A549 treated with Hydrocortisone at 1 μM for 4 hours (cell line): ENCODE measurements at places on chromosomes 2 and 18. TPM values are rescaled to one million over a fixed set of nuclear protein-coding genes. Genes with fewer than 3 reads are reported as not detected.

The RNF125 gene
- 0.21 to 0.32 TPM (median 0.23 TPM) in 5 replicates for total RNA-seq

The NCKAP1 gene
- total RNA-seq: 87.8 to 113 TPM (median 105 TPM) in 5 replicates

The HTR2B gene
- 0.06 to 0.07 TPM in 2 of 5 replicates, not detected in the others for total RNA-seq

The RBM44 gene
- total RNA-seq: 0.16 to 0.30 TPM (median 0.21 TPM) in 5 replicates

The NPHP1 gene
- 5.9 to 8.1 TPM (median 7.0 TPM) in 5 replicates for total RNA-seq

The PASK gene
- total RNA-seq: 6.3 to 8.4 TPM (median 7.7 TPM) in 5 replicates

The COL6A3 gene
- total RNA-seq: 0.14 to 0.43 TPM (median 0.36 TPM) in 5 replicates

The TLX2 gene
- total RNA-seq: 0.08 to 0.35 TPM (median 0.27 TPM) in 5 replicates

The SLC38A11 gene
- 0.03 TPM in 1 of 5 replicates, not detected in the others for total RNA-seq

The MAL gene
- 0.15 to 0.23 TPM (median 0.20 TPM) in 5 replicates for total RNA-seq

The PSMA8 gene
- not detected in 5 replicates for total RNA-seq

The ONECUT2 gene
- 0.26 to 0.51 TPM (median 0.35 TPM) in 5 replicates for total RNA-seq

The KLHL30 gene
- total RNA-seq: 0.14 to 0.30 TPM (median 0.25 TPM) in 5 replicates

The AKAIN1 gene
- total RNA-seq: not detected in 5 replicates

The FAM228A gene
- total RNA-seq: not detected in 5 replicates

The KCTD1 gene
- total RNA-seq: 30.2 to 44.3 TPM (median 37.4 TPM) in 5 replicates

The ECEL1 gene
- total RNA-seq: 0.09 to 0.37 TPM (median 0.15 TPM) in 5 replicates

The ANO7 gene
- total RNA-seq: 1.7 to 2.3 TPM (median 2.1 TPM) in 5 replicates

The ABCG8 gene
- 0.01 TPM in 1 of 5 replicates, not detected in the others for total RNA-seq

The DNER gene
- total RNA-seq: 10.4 to 13.8 TPM (median 11.2 TPM) in 5 replicates

The GTF2A1L gene
- not detected in 5 replicates for total RNA-seq

The TCF23 gene
- not detected in 5 replicates for total RNA-seq

The IER3IP1 gene
- total RNA-seq: 16.8 to 22.9 TPM (median 18.3 TPM) in 5 replicates

The LAMA1 gene
- total RNA-seq: 0.06 to 0.26 TPM (median 0.07 TPM) in 5 replicates

The ATP6V1B1 gene
- total RNA-seq: 1.9 to 3.6 TPM (median 2.5 TPM) in 5 replicates

The EPB41L5 gene
- total RNA-seq: 3.4 to 5.9 TPM (median 4.3 TPM) in 5 replicates

The LYPD6 gene
- 0.06 to 0.09 TPM (median 0.08 TPM) in 5 replicates for total RNA-seq

The SERPINB7 gene
- 1.3 to 3.3 TPM (median 2.2 TPM) in 5 replicates for total RNA-seq

The HOXD4 gene
- total RNA-seq: 0.14 to 0.61 TPM (median 0.39 TPM) in 5 replicates

The DOK1 gene
- total RNA-seq: 4.1 to 5.3 TPM (median 4.2 TPM) in 5 replicates

The CIB4 gene
- total RNA-seq: 0.16 to 0.40 TPM (median 0.24 TPM) in 3 of 5 replicates, not detected in the others

The FAM110C gene
- total RNA-seq: 0.08 to 0.30 TPM (median 0.21 TPM) in 5 replicates

The IL36A gene
- total RNA-seq: not detected in 5 replicates

The VAMP5 gene
- total RNA-seq: 0.20 to 0.25 TPM in 2 of 5 replicates, not detected in the others

The REG3A gene
- total RNA-seq: not detected in 5 replicates

The MGAT4A gene
- total RNA-seq: 1.6 to 3.1 TPM (median 2.1 TPM) in 5 replicates

The ASNSD1 gene
- total RNA-seq: 33.0 to 41.2 TPM (median 35.9 TPM) in 5 replicates

The PLGLB1 gene
- total RNA-seq: 0.36 to 0.82 TPM (median 0.49 TPM) in 5 replicates

The FAP gene
- 0.23 TPM in 1 of 5 replicates, not detected in the others for total RNA-seq

The CYRIA gene
- total RNA-seq: 0.27 to 0.44 TPM (median 0.30 TPM) in 5 replicates

The RGPD4 gene
- 0.03 to 0.07 TPM (median 0.05 TPM) in 4 of 5 replicates, not detected in the other for total RNA-seq

The PLEKHA3 gene
- 10.9 to 15.9 TPM (median 15.7 TPM) in 5 replicates for total RNA-seq

The FBLN7 gene
- 0.44 to 0.66 TPM (median 0.56 TPM) in 5 replicates for total RNA-seq

The APCDD1 gene
- total RNA-seq: 0.08 TPM in 1 of 5 replicates, not detected in the others

The DSG4 gene
- total RNA-seq: not detected in 5 replicates

The CNTNAP5 gene
- not detected in 5 replicates for total RNA-seq

The UBXN4 gene
- total RNA-seq: 28.6 to 47.2 TPM (median 38.5 TPM) in 5 replicates

The GNAL gene
- total RNA-seq: 4.7 to 6.8 TPM (median 5.8 TPM) in 5 replicates

The INPP1 gene
- total RNA-seq: 32.7 to 38.1 TPM (median 36.2 TPM) in 5 replicates

The GKN1 gene
- 0.37 to 0.94 TPM (median 0.48 TPM) in 5 replicates for total RNA-seq
